ENCODE measurements at places on chromosomes 3 and 15. TPM values are rescaled to one million over a fixed set of nuclear protein-coding genes. Genes with fewer than 3 reads are reported as not detected.

FBN1 gene
- 3.3 TPM for total RNA-seq

IL17RB gene
- 7.0 TPM for total RNA-seq

EPHA3 gene
- 0.33 TPM for total RNA-seq

FBXO40 gene
- 0.06 TPM for total RNA-seq

NR1I2 gene
- total RNA-seq = 0.28 TPM

ATP8B4 gene
- 0.24 TPM for total RNA-seq

DAZL gene
- total RNA-seq = 3.4 TPM

TFG gene
- 81.9 TPM for total RNA-seq
